ENCODE measurements at places on chromosomes 12 and 14.

DNA sequence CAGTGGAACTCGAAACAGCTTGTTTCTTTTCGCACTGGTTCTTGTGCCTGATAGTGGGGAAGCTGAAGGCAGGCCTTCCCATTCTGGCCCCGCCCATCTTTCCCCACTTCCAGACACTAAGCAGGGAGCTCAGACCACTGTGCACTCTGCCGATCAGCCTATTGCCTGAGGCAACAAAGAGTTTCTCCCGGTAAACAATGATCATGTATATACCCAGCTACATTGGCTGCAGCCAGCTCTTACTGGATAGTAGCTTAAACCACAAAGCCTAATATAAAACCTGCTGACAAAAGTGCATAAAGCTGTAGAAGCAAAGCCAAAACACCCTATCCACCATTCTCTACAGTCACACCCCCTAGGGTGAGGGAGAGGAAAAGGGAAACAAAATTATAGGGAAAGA is 24.7 kb upstream of the GLIPR1 start:
- no peak for DNase-seq

DNA sequence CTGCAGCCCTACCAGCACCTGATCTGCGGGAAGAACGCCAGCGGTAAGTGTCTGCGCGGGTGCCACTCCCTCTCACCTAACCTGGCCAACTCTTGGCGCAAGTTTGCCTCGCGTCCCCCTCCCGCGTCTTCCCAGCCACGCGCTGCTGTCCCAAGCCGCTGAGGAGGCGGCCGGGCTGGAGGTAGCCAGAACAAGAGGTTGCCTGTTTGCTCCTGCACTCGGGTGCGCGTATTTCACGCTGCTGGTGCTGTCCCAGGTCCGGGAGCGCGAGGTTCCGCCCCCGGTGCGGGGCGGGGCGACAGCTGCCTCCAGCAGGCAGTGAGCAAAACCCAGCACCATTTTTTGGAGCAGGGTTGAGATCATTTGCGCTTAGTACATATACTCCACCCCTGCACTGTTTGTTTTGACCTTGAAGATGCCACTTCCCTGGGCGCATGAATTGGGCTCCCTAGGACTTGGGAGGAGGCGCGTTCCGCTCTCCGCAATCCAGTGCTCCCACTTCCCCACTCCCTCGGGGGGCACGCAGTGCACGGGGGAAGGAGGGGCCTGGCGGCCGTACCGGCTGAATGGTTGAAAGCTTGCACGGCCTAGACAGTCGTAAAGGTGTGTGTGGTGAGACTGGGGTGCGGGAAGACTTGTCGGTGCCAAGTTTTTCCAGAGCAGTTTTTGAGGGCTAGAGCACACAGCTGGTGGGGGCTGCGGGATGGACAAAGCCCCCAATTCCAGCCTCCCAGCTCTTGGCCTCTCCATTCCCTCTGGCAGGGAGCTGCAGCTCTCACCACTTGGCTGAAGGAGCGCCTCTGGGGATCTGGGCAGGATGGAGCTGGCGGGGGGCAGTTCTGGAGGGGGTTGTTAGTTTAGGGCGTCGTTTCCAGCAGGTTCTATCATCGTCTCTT is 226.9 kb upstream of the CRY1 start:
- peak; percentile 70 for DNase-seq

DNA sequence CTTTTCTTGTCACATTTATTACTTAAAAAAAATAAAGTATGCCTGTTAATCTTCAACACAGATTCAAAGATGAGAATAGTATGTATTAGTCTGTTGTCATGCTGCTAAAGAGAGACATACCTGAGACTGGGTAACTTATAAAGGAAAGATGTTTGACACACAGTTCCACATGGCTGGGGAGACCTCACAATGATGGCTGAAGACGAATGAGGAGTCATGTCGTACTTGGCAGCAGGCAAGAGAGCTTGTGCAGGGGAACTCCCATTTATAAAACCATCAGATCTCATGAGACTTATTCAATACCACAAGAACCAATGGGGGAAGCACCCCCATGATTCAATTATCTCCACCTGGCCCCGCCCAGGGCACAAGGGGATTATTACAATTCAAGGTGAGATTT is 335.9 kb upstream of the GARIN2 start:
- DNase-seq, result no peak

DNA sequence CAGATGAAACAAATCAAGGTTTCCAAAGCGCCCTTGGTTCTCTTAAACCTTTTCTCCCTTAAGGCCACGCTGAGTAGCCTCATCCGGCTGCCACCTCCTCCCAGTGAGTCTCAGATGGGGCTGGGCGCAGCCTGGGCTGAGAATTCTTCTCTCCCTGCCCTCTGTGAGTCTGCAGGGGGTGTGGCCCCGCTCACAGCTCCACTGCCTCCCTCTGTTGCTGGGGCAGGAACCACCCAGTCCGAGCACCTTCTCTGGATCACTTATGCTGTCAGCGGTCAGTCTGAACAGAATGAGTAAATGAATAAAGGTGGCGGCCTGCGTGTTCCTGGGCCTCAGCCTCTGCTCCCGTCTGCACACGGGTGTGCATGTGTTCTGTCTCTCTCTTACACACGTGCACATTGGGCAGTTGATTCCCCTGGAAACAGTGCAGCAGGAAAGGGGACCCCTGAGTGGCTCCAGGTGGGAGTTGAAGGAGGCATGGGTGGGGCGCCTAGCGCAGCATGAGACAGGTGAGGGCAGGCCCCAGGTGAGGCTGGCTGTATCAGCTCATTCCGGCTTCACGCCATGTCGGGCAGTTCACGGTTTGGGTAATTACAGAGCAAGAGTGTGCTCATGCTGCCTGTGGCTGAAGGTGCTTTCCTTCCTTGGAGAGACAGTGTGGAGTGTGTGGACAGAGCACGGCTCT is 4.3 kb downstream of the PAPLN start:
- DNase-seq, result no peak

- DNase-seq, result no peak
These were observed 18.6 kb upstream of the GALNT8 start for GRCh38 chr12:4701395-4702190.

GRCh38 chr14:62939970-62940369 is 105.3 kb downstream of the KCNH5 start:
- DNase-seq, result no peak

GRCh38 chr14:105123064-105123665 is 45.4 kb downstream of the JAG2 start:
- DNase-seq, result no peak

DNA sequence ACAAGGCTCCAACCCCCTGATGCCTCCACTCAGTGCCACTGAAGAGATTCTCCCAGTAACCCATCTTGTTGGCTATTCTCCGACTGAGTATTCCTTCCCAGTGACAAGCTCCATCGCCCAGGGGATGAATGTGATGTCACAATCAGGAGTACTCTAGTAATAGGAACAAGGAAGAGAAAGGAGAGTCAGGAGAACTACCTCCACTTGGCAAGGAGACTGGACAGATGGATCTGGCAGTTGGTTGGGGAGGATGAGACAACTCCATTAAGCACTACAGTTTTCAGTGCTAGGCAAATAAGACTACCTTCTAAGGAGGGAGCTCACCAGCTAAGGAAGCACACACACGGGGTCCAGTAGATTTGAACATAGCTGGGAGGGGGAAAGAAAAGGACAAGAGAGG is 5.3 kb downstream of the RNF41 start:
- DNase-seq, result no peak

GRCh38 chr14:40629144-40629543 is 977.5 kb upstream of the LRFN5 start:
- no peak for DNase-seq
